ENCODE measurements at places on chromosomes 2 and 18. TPM values are rescaled to one million over a fixed set of nuclear protein-coding genes. Genes with fewer than 3 reads are reported as not detected.

Gene SEH1L
- 56.0 TPM for polyA plus RNA-seq

Gene FABP1
- polyA plus RNA-seq: not detected

Gene TXNDC2
- 0.11 TPM for polyA plus RNA-seq

Gene ZNF385B
- not detected for polyA plus RNA-seq

Gene EFHD1
- polyA plus RNA-seq: 0.09 TPM

Gene ITM2C
- polyA plus RNA-seq: 236 TPM

Gene TSGA10
- 0.65 TPM for polyA plus RNA-seq

Gene SLC9A4
- polyA plus RNA-seq: not detected

Gene PRSS56
- not detected for polyA plus RNA-seq

Gene SYT4
- polyA plus RNA-seq: not detected

Gene NOL4
- polyA plus RNA-seq: not detected

Gene TRIM54
- polyA plus RNA-seq: not detected

Gene ZNF892
- 1.4 TPM for polyA plus RNA-seq

Gene LHCGR
- 0.12 TPM for polyA plus RNA-seq

Gene GNLY
- not detected for polyA plus RNA-seq

Gene ABCB6
- 12.5 TPM for polyA plus RNA-seq

Gene MXD1
- 4.8 TPM for polyA plus RNA-seq

Gene SLC40A1
- polyA plus RNA-seq: 8.0 TPM

DNA sequence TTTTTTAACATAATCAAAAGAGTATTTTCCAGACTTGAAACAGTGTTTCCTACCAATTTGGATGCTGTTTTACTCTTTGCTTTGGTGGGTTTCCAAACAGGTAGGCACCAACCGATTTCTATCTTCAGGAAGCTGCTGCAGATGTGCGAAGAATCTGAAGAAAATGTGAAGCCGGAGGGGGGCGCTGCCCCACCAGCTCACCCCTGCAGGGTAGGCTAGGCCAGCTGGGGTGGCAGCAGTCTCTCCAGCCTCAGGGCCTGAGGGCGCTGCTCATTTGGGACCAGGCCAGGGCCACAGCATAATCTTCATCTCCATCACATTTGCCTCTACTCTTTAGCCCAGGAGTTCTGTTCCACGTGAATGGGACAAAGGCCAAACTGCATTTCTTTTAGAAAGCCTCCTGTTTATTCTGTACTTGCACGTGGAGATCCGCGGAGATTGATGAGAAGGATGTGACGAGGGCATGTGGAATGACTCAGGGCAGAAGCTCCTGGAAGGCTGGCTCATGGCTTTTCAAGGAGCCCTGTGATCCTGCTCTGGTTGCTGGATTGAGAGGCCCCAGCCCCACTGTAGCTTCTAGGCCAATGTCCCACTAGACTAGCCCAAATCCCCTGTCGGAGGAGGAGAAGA lies 84.2 kb upstream of the FAM136A start:
- peaks cover 4% of the 10 kb centered on the region for H3K4me1 ChIP-seq
- no peak overlapping the region for H3K27ac ChIP-seq
- H3K27me3 ChIP-seq: no peaks in the 10 kb centered on the region
- no peak overlapping the region for H3K4me3 ChIP-seq

GRCh38 chr2:158745866-158746382 lies 49.2 kb upstream of the DAPL1 start:
- no peaks in the 10 kb centered on the region for H3K36me3 ChIP-seq
- H3K4me3 ChIP-seq: no peak overlapping the region
- no peaks in the 10 kb centered on the region for H3K27me3 ChIP-seq

GRCh38 chr2:134466141-134466540 lies 212.3 kb downstream of the MGAT5 start:
- H3K4me3 ChIP-seq: no peak overlapping the region
- no peaks in the 10 kb centered on the region for H3K27me3 ChIP-seq
- H3K36me3 ChIP-seq: no peaks in the 10 kb centered on the region
- peak; percentile 17 for DNase-seq
- no peak overlapping the region for H3K27ac ChIP-seq

DNA sequence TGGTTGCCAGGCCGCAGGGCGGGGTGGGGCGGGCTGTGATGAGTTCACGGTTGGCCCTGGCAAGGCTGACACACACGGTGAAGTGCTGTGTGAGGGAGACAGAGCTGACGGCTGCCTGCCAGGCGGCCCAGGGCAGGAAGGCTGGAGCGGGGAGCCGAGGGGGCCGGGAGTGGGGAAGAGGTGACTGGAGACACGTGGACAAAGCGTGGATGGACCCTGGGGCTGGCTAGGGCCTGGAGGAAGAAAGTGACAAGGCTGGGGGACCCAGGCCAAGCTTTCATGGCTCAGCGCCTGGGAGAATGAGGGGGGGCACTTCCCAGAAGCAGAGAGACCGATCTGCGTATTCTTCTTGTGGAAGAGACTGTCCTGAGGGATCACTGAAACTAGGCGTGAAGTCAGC lies 123.2 kb downstream of the DYSF start:
- H3K27me3 ChIP-seq: peaks cover 2% of the 10 kb centered on the region
- DNase-seq: no peak
- H3K27ac ChIP-seq: no peak overlapping the region
- no peak overlapping the region for H3K4me3 ChIP-seq
- H3K36me3 ChIP-seq: no peaks in the 10 kb centered on the region
- no peaks in the 10 kb centered on the region for H3K4me1 ChIP-seq

DNA sequence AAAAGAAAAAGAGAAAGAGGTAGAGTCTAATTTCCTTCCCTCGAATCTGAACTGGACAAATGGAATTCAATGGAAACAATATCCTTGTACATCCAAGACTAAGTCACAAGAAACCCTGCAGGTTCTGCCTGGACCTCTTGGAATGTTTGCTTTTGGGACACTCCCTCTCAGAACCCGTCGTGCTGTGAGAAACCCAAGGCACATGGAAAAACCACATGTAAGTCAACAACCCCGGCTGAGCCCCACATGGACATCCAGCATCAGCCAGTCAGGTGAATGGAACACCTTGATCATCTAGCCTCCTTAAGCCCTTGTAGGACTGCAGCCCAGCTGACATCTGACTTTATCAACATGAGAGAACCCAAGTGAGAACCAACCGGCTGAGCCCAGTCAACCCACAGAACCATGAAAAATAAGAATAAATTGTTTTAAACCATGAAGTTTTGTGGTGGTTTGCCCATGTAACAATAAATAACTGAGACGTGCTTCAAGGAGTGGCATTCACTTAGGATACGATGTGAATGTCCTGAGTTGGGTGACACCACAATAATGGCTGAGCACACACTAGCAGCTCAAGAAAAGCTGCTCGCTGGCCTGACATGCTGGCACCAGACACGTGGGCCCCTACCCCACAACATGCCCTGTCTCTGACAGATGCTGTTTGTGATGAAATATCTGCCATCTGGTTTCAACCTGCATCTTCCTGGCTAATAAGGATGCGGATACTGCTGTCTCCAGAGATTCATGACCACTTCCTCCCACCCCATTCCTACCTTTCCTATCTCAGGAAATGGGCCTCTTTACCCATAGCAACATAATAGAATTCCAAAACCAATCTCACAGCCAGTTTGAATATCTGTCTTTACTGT lies 28.8 kb downstream of the PKDCC start:
- H3K4me1 ChIP-seq: peaks cover 4% of the 10 kb centered on the region
- DNase-seq: no peak
- H3K27ac ChIP-seq: no peak overlapping the region
- no peak overlapping the region for H3K4me3 ChIP-seq

- DNase-seq: no peak
- no peak overlapping the region for H3K4me3 ChIP-seq
- H3K4me1 ChIP-seq: no peaks in the 10 kb centered on the region
- H3K27me3 ChIP-seq: no peaks in the 10 kb centered on the region
- no peak overlapping the region for H3K27ac ChIP-seq
These were observed 263.6 kb upstream of the SALL3 start for GRCh38 chr18:78716022-78716421.

- no peaks in the 10 kb centered on the region for H3K36me3 ChIP-seq
- no peak overlapping the region for H3K4me3 ChIP-seq
- H3K4me1 ChIP-seq: peaks cover 3% of the 10 kb centered on the region
- no peak overlapping the region for H3K27ac ChIP-seq
- no peak for DNase-seq
- H3K27me3 ChIP-seq: no peaks in the 10 kb centered on the region
These were observed 1.8 kb downstream of the NOSTRIN start for GRCh38 chr2:168804214-168804613.

GRCh38 chr2:200356321-200356720 lies 49.8 kb downstream of the SPATS2L start:
- no peaks in the 10 kb centered on the region for H3K27me3 ChIP-seq
- H3K27ac ChIP-seq: peak overlapping the region; percentile 40
- H3K4me1 ChIP-seq: peaks cover 26% of the 10 kb centered on the region

DNA sequence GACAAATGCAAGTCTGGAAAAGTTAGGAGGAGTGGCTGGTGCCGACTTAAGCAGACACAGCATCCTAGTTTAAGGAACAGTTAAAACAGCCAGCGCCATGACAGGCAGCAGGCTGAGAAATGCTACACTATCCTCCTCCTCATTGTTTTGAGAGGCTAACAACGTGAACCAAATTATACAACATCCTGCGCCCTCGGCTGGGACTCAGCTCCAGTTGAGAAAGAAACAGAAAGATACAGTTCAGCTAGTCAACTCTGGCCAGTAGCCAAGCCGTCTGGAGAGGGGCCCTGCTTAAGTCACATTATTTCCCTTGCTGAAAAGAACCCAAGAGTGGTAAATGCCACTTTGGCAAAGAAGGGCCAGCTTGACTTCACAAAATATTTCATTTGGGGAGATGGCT lies 90.2 kb downstream of the BCL11A start:
- H3K4me1 ChIP-seq: no peaks in the 10 kb centered on the region
- no peaks in the 10 kb centered on the region for H3K27me3 ChIP-seq
- no peaks in the 10 kb centered on the region for H3K36me3 ChIP-seq

GRCh38 chr2:234631646-234632514 lies 135.0 kb upstream of the ARL4C start:
- H3K27me3 ChIP-seq: no peaks in the 10 kb centered on the region
- peaks cover 21% of the 10 kb centered on the region for H3K4me1 ChIP-seq
- H3K27ac ChIP-seq: peak overlapping the region; percentile 51
- no peak for DNase-seq
- no peaks in the 10 kb centered on the region for H3K36me3 ChIP-seq

GRCh38 chr2:191738667-191739066 lies 60.7 kb downstream of the NABP1 start:
- H3K27ac ChIP-seq: no peak overlapping the region
- DNase-seq: no peak
- H3K36me3 ChIP-seq: no peaks in the 10 kb centered on the region

- H3K4me1 ChIP-seq: peaks cover 13% of the 10 kb centered on the region
- no peaks in the 10 kb centered on the region for H3K27me3 ChIP-seq
- H3K4me3 ChIP-seq: no peak overlapping the region
- H3K27ac ChIP-seq: peak overlapping the region; percentile 47
These were observed 137.7 kb downstream of the IRS1 start for GRCh38 chr2:226661789-226662545.

- H3K4me1 ChIP-seq: no peaks in the 10 kb centered on the region
- no peak for DNase-seq
- no peak overlapping the region for H3K4me3 ChIP-seq
- no peaks in the 10 kb centered on the region for H3K36me3 ChIP-seq
- H3K27ac ChIP-seq: no peak overlapping the region
These were observed 113.7 kb downstream of the SRBD1 start for GRCh38 chr2:45497355-45497754.

DNA sequence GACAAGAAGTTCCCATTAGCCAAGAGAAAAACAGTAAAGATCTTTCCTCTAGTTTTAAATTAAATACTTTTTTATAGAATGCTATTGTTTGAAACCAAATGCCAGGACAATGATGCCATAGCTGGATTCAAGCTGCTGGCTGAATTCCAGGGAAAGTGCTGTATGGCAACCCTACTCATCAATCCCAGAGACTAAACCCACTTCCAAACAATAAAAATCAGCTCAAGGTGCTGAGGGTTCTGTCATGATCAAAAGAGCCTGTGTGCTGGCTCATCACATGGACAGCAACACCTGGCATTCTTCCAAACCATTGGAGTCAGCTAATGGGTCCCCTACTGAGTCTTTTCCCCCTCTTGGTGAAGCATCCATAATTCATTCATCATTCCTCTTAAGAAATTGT lies 53.7 kb upstream of the PARD3B start:
- no peak overlapping the region for H3K27ac ChIP-seq
- no peaks in the 10 kb centered on the region for H3K36me3 ChIP-seq
- H3K27me3 ChIP-seq: no peaks in the 10 kb centered on the region
- no peak for DNase-seq
- H3K4me1 ChIP-seq: peaks cover 3% of the 10 kb centered on the region
- H3K4me3 ChIP-seq: no peak overlapping the region

- no peaks in the 10 kb centered on the region for H3K4me1 ChIP-seq
- H3K27me3 ChIP-seq: peaks cover 8% of the 10 kb centered on the region
- no peak for DNase-seq
These were observed 24.3 kb upstream of the KCNF1 start for GRCh38 chr2:10887476-10887875.

GRCh38 chr18:23314672-23315071 lies 138.4 kb upstream of the RIOK3 start:
- no peak overlapping the region for H3K27ac ChIP-seq
- no peaks in the 10 kb centered on the region for H3K27me3 ChIP-seq
- H3K36me3 ChIP-seq: no peaks in the 10 kb centered on the region
- DNase-seq: no peak
- H3K4me1 ChIP-seq: peaks cover 7% of the 10 kb centered on the region
- no peak overlapping the region for H3K4me3 ChIP-seq

- no peaks in the 10 kb centered on the region for H3K36me3 ChIP-seq
- no peak overlapping the region for H3K27ac ChIP-seq
- H3K4me1 ChIP-seq: no peaks in the 10 kb centered on the region
- no peaks in the 10 kb centered on the region for H3K27me3 ChIP-seq
- H3K4me3 ChIP-seq: no peak overlapping the region
- DNase-seq: no peak
These were observed 735.4 kb upstream of the FANCL start for GRCh38 chr2:58976375-58977071.

GRCh38 chr2:191043438-191043837 lies 29.5 kb upstream of the STAT1 start:
- peaks cover 14% of the 10 kb centered on the region for H3K4me1 ChIP-seq
- H3K4me3 ChIP-seq: no peak overlapping the region
- peak; percentile 38 for DNase-seq
- no peak overlapping the region for H3K27ac ChIP-seq

- H3K4me1 ChIP-seq: no peaks in the 10 kb centered on the region
- no peak overlapping the region for H3K27ac ChIP-seq
- DNase-seq: no peak
- no peak overlapping the region for H3K4me3 ChIP-seq
These were observed 19.8 kb upstream of the ASB1 start for GRCh38 chr2:238406998-238407285.

GRCh38 chr2:212050871-212051270 lies 487.7 kb downstream of the ERBB4 start:
- peaks cover 4% of the 10 kb centered on the region for H3K4me1 ChIP-seq
- no peak overlapping the region for H3K4me3 ChIP-seq
- H3K36me3 ChIP-seq: no peaks in the 10 kb centered on the region
- no peaks in the 10 kb centered on the region for H3K27me3 ChIP-seq

- H3K4me1 ChIP-seq: no peaks in the 10 kb centered on the region
- H3K4me3 ChIP-seq: no peak overlapping the region
- H3K27ac ChIP-seq: no peak overlapping the region
- no peaks in the 10 kb centered on the region for H3K27me3 ChIP-seq
- no peak for DNase-seq
These were observed 216.3 kb upstream of the SMAD7 start for GRCh38 chr18:49167084-49167483.

- H3K27me3 ChIP-seq: no peaks in the 10 kb centered on the region
- H3K36me3 ChIP-seq: no peaks in the 10 kb centered on the region
- no peak overlapping the region for H3K4me3 ChIP-seq
These were observed 240.4 kb downstream of the IKZF2 start for GRCh38 chr2:212911011-212911410.

- H3K27me3 ChIP-seq: no peaks in the 10 kb centered on the region
- H3K36me3 ChIP-seq: no peaks in the 10 kb centered on the region
- no peak overlapping the region for H3K27ac ChIP-seq
- DNase-seq: no peak
- no peak overlapping the region for H3K4me3 ChIP-seq
These were observed 957.5 kb upstream of the NXPH2 start for GRCh38 chr2:139737659-139738058.
